ENCODE measurements at places on chromosomes 2 and 18.

- no peak for DNase-seq
Observed at GRCh38 chr2:134773335-134773734, 54.5 kb upstream of the TMEM163 start.

- DNase-seq, result no peak
Observed at GRCh38 chr2:43939695-43940256, 56.0 kb downstream of the LRPPRC start.

- no peak for DNase-seq
Observed at GRCh38 chr2:141195087-141195486, 935.7 kb downstream of the LRP1B start.

DNA sequence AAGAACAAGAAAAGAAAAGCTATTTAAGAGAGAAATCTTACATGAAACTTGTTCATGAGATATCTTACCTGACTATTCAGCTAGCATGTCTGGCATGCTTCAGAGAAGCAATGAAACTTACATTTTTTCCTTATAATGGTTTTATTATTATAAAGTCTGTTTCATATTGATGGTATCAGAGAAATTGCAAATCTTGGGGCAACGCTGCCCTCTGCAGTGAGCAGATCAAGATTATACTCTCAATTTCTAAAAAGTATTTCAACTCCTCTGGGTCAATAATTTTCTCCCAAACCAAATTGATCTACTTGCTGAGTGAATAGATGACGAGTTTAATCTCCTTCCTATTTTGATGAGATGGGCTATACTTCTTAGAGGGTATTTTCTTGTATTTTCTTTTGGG is 235.6 kb downstream of the NUP35 start:
- DNase-seq, result no peak

GRCh38 chr2:230097841-230098240 is 29.1 kb upstream of the SLC16A14 start:
- DNase-seq, result no peak

- DNase-seq, result no peak
Observed at GRCh38 chr18:29841631-29842030, 1200.9 kb downstream of the DSC3 start.

GRCh38 chr18:76962851-76963250 is 140.5 kb downstream of the ZNF236 start:
- DNase-seq, result no peak

DNA sequence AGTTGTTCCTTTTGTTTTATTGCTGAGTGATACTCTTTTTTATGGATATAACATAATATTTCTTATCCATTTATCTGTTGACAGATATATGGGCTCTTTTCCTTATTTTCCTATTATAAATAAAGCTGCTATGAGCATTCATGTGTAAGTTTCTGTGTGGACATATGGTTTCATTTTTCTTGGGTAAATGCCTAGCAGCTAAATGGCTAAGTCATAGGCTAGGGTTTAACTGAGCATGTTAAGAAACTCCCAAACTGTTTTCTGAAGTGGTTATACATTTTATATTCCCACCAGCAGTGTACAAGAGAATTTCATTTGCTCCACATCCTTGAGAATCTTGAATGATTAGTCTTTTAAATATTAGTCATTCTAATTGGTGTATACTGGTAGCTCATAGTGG is 786.6 kb upstream of the CDH2 start:
- no peak for DNase-seq

DNA sequence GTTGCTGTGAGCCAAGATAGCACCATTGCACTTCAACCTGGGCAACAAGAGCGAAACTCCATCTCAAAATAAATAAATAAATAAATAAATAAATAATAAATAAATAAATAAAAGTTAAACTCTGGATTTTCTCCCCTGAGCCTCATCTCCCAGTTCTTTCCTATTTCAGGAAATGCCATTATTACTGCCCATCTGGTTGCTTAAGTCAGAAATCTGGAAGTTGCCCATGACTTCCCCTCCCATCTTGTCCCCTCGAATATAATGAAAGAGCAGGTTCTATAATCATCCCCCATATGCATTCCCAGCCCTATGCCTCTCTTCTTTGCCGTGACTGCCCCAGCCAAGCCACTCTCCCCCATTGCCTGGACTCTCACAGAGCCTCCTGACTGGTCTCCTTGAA is 4.2 kb upstream of the PSD4 start:
- no peak for DNase-seq

DNA sequence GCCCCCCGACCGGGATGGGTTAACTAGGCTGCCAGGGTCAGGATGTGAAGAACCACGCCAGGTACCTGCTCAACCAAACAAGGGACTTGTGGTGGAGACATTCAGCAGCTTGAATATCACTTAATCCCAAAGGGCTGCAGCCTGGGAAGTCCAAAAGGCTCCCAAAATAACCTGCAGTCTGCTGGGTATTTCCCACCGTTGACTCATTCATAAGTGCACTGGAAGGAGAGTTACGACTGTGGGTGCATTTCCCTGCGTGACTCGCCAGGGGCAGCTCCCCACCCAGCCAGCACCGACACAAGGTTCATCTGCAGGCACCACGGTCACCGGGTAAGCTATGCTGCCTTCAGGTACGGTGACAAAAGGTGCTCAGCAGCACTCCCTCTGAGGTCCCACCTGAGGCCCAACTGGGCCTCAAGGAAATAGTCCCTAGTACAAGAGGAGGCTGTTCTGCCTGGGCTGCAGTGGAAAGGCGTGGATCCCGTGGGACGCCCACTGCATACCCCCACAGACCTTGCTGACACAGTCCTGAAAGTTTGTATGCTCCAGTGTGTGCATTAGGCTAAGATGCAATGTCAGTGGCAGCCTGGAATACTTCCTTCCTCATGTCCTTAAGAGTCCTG is 86.5 kb downstream of the UXS1 start:
- DNase-seq, result no peak

DNA sequence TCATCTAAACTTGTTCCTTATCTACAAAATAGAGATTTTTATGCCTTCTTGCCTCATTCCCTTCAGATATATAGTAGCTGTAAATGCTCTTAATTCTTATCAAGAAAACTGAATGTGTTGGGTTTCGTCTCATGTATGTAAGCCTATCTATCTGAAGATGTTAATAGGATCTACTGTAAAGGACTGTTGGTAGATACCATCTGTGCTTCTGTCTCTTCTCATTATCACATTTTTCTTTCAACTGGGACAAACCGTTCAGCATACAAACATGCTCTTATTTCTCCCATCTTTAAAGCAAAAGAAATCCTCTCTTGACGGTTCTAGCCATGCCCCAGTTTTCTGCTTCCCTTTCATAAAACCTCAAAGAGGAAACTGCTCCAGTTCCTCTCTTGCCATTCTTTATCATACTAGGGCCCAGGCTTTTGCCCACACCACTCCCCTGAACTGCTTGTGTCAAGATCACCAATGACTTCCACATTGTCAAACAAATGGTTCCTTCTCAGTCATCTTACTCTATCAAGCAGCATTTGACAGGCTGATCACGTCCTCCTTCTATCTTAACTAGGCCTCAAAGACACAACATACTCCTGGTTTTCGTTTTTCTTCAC is 88.7 kb downstream of the ARHGEF33 start:
- no peak for DNase-seq

DNA sequence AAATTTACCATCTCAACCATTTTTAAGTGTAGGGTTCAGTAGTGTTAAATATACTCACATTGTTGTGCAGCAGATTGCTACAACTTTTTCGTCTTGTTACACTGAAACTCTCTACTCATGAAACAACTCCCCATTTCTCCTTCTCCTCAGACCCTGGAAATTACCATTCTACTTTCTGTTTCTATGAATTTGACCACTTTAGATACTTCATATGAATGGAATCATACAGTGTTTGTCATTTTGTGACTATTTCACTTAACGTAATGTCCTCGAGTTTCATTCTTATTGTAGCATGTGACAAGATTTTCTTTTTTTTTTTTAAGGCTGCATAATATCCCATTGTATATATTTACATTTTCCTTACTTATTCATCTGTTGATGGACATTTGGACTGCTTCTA is 203.8 kb downstream of the PLCL1 start:
- DNase-seq, result no peak

GRCh38 chr2:102438578-102438977 is 15.6 kb downstream of the IL18RAP start:
- DNase-seq, result no peak

GRCh38 chr18:7824970-7825369 is 257.9 kb downstream of the PTPRM start:
- DNase-seq, result no peak

- no peak for DNase-seq
Observed at GRCh38 chr2:150332383-150332782, 155.1 kb downstream of the RND3 start.

- no peak for DNase-seq
Observed at GRCh38 chr18:55585065-55585919, 2.7 kb downstream of the TCF4 start.

DNA sequence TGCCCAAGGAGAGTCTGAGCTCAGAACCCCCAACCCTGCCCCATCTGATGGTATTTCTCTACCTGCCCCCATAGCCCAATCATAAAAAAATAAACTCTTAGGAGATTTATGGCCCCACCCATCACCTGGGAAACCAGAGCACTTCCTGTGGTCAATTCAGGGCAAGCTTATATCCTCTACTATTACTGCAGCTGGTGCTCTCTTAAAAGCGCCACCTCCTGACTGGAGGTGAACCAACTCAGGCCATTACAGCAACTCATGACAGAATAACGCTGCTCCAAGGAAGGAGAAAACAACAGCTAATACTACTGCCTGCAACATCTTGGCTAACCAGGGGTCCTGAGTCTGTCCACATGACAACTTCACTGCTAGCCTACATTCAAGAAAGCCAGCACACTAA is 195.7 kb downstream of the MTCL1 start:
- no peak for DNase-seq

DNA sequence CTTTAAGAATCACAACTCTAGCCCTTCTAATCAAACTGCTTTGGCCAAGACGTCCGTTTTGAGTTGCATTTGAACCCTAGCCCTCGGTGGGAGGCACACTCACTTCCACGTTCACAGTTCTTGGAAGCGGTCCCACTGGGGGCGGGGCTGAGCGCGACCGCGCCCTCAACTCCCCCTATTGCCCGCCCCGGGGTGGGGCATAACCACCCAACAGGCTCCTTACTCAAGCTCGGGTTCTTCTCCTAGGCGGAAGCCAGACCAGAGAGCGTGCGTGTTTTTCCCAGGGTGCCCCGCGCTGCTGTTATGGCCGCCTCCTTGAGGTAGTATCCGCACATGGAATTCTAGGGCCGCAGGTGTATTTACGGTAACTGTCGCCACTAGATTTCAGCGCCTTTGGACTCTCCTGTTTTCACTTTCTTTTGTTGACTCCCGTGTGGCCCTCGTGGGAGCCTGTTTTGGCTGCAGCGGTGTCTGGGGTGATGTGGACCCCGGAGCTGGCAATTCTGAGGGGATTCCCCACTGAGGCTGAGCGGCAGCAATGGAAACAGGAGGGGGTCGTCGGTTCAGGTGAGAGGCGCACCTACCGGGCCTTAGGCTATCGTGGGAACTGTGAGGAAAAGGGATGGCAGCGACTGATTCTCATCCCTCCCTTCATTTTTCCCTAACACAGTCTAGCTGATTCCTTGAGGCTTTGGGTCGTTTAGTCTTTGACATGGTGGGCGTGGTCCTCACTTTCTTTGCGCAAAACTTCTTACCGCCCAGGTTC is at the start of gene TTC27:
Gene TTC27, plus strand, starts transcription at position 237 of the 766 bp plus-strand sequence. Its CDS starts 243 bp downstream, at position 480.
- peak; percentile 75 for DNase-seq

DNA sequence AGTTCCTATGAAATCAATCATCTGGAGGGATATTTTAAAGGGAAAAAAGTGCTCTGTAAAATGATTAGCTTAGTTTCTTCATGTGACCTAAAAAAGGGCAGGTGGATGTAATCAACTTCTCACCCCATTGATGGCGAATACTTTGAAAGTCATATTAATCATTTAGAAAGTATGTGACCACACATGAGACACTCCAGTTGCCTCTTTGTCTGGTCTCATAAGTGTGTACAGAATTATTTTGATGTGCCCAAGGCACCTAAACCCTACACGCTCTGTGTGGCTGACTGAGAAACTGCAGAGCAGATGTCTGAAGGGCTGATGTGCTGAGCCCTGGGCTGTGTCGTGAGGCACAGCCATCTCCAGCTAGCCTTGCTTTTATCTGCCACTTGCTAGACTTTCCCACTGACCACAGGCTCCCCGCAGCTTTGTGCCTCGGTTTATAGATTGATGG is 26.9 kb downstream of the SGPP2 start:
- DNase-seq, result no peak

- DNase-seq, result no peak
Observed at GRCh38 chr2:101803128-101803527, 105.6 kb downstream of the MAP4K4 start.

GRCh38 chr18:62450546-62451410 is 72.0 kb upstream of the ZCCHC2 start:
- peak; percentile 4 for DNase-seq

DNA sequence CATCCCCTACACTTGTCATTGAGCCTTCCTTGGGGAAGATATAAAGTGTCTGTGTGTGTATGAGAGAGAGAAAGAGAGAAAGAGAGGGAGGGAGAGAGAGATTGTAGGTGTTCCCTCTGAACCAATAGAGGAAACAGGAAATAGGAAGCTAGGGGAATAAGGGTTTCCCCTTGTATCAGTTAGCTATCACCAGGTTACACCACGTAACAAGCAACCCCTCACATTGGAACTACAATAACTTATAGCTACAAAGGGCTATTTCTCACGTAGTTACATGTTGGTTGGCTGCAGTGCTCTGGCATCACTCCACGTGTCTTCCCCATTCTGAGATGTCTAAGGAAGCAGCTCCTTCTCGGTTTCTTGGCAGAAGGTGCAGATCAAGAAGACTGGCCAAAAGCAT is 41.0 kb upstream of the ARL4C start:
- no peak for DNase-seq

DNA sequence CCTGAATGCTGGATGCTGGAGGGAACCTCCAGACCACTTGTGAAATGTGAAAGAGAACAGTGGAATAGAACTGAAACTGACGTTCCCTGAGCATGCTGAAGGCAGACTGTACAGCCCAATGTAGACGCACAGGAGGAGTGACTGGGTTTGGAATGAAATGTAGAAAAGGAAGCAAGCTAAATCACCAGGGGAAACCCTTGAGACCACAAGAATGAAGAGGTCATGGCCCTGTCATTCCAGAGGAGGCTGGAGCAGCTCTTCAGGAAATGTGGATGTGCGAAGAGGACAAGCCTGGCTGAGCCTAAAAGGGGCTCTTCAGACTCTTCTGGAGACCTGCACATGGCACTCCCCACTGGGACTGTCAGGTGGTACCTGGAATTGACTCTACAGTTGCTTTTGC is 118.5 kb upstream of the ALPP start:
- DNase-seq, result peak; percentile 77

GRCh38 chr2:163753726-163754125 is 17.9 kb upstream of the FIGN start:
- DNase-seq, result no peak

- DNase-seq, result peak; percentile 84
Observed at GRCh38 chr2:171271971-171272436, 111.3 kb upstream of the TLK1 start.

DNA sequence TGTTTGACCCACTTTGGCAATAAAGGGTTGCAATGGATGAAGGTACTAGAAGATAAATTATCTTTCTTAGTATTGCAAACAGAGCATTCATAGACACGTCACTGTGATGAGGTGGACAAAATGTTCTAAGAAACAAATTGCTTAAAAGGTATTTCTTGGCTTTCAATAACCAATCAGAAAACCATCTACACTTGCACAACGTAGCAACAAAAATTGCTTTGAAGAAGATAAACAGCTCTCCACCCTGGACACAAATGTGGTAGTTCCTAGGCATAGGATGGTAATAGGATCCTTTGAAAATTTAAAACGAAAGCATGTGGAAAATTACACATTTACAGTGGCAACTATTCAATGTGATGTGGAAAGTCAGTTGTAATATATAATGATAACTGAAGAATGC is 439.9 kb upstream of the ETAA1 start:
- no peak for DNase-seq

All from BJ (cell line).